Stimulated activated CD4-positive, alpha-beta T cell treated with anti-CD3 and anti-CD28 coated beads, Interleukin-15, amount 100 ng/mL, for 1 hour (primary cell): ENCODE measurements at places on chromosomes 2 and 18.

DNA sequence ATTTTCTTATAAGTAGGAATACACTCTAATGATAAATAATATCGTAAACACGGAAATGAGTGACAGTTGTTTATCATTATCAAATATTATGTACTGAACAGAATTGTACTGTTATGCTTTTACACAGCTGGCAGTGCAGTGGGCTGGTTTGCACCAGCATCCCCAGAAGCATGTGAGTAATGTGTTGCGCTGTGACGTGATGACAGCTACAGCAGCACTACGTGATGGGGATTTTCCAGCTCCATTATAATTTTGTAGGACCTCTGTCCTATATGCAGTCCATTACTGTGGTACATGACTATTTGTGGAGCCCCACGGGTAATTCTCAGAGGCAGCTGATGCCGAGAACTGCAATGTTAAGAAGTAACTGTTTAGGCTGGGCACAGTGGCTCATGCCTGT is 77.3 kb upstream of the ATG16L1 start:
- no peak for DNase-seq

DNA sequence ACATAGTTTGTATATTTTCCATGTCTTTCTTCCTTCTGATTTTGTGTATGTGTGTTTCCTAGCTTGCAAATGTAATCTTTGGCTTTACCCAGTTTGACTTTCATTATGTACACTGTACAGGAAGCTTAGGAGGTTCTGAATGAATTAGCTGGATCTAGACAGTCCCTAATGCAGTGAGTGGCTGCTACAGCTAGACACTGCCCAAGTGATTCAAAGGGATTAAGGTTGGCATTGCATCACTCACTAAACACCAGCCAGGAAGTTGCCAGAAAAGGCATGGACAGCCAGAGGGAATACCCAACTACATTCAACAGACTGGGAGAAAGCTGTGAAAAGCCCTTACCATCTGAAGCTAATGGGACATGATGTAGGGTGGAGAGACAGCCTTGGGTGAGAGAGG is 316.0 kb upstream of the MEX3C start:
- no peak for DNase-seq

GRCh38 chr2:113886479-113887008 is 3.3 kb upstream of the ACTR3 start:
- DNase-seq, result no peak

DNA sequence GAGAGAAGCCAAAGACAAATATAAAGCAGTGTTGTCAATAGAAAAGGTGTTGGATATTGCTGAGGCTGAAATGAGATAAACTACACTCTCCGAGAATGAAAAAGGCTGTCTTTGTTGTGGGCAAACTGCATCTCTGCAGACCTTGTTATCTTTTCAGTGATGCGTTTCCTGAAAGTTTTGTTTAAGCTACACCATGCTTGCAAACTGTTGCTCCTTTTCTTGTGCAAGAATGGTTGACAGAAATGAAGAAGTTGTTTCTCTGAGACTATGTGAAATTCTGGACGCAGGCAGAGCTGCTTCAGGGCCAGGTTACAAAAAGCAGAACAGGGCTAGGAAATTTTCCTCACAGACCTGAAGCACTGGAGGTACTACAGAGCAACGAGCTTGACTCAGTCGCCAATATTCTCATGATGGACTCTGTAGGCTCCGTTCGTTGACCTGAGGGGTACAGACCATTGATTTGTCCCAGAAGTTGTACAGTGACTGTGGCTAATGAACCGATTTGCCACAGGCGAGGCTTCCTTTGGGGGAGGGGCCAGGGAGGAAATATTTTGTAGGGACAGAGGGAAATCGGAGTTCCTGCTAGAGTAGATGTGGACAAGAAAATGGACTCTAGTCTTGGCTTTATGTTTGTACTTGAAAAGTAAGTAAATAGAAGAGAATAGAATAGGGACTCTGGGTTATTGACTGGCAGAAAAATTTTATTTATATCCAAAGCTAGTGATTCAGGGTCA is 3.5 kb upstream of the ATL2 start:
- DNase-seq, result no peak

DNA sequence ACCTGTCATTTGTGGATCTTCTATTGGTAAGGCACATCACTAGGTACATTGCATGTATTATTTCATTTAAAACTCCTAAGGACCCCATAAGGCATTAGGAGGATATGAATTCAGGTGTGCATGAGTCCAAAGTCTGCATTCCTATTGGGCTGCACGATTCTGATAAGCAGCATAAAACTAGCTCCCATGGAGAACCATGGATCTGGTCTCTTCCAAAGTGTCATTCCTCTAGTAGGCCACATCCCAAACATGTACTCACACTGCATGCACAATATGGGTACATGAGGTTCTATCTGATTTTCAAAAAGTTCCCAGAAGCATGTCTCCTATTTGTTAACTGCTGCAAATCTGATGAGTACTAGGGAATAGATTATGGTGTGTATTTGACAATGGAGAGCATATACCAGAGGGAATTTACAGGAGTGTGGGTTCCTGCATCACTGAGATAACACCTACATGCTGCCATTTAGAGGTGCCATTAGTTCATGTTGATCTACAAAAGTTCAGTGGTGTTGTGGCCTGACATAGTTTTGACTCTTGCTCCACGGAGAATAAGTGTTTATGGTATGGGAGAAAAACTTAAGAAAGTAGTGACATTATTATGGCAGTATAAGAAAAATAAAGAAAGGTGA is 11.3 kb downstream of the CYTIP start:
- DNase-seq, result no peak

GRCh38 chr18:44392933-44393332 is 287.8 kb upstream of the SETBP1 start:
- no peak for DNase-seq

GRCh38 chr18:27004056-27004829 is 138.7 kb upstream of the AQP4 start:
- no peak for DNase-seq

GRCh38 chr2:79512442-79513401 is at the start of gene CTNNA2:
Gene CTNNA2 (plus strand): TSS chr2:79513051.
- no peak for DNase-seq

DNA sequence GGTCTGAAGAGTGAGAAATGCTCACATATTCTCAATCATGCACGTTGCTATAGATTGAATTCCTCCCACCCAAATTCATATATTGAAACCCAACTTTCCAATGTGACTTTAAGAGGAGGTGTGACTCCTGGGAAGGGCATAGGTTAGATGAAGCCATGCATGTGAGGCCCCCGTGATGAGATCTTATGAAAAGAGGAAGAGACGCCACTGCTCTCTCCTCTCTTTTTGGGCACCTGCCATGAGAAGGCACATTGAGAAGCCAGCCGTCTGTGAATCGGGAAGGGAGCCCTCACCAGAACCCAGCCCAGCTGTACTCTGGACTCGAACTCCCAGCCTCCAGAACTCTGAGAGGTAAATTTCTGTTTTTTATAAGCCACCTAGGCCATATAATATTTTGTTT is 842.6 kb upstream of the SALL3 start:
- no peak for DNase-seq

GRCh38 chr18:24988253-24988840 is 363.6 kb downstream of the ZNF521 start:
- DNase-seq, result no peak

DNA sequence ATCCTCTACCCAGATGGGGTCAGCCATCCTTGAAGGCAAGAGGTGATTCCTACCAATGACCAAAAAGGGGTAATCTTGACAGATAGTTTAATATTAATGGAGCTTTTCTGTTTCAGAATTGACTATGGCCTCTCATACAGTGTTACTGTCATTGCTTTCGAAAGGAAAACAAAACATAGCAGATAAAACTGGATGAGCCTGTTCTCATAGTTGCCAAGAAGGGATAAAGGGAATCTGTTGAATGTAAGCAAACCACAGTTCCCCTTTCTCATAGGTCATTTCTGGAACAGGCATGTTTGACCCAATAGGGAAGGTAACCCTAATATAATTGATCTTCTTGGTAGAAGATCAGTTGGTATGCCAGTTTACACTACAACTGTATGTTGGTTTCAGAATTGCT is 1.6 kb downstream of the RAB27B start:
- DNase-seq, result no peak

- DNase-seq, result no peak
Measured at GRCh38 chr2:157302492-157303099, 23.0 kb downstream of the ERMN start.

- DNase-seq, result no peak
Measured at GRCh38 chr2:225582355-225583116, 183.0 kb downstream of the NYAP2 start.

GRCh38 chr18:8005870-8006569 is 438.9 kb downstream of the PTPRM start:
- DNase-seq, result no peak

DNA sequence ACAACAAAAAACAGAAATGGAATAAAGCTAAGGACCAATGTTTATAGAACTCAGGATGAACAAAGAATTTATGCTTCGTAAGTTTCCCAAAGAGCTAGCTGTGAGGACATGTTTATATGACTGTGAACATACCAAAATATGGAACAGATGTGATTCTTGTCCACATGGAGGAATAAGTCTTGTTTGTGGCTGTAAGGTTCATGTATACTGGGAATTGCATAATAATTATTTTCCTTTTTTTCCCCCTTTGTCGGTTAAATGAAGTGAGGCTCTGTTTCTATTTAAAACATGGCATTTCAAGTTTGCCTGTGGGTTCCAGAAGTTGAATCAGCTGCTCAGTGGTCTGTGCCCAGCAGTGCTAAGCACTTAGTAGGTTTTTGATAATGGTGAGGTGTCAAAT is 108.1 kb downstream of the FHOD3 start:
- DNase-seq, result no peak

DNA sequence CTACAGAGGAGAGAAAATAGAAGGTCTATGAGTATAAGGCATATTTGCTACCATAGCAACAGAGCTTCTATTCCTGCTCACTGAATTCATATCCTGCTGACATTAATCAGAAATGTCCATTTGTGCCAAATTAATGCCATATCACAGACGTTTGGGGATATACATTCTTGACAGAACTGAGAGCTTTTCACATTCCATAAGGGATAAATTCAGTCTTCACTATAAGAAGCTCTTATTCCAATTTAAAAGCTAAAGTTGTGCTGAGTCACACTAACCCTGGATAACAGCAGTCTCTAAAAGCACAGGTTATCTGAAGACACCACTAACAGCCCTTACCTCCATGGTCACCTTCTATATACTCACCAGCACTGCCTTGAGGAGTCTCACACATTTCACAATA is 178.1 kb downstream of the RAB3GAP1 start:
- no peak for DNase-seq

- DNase-seq, result no peak
Measured at GRCh38 chr2:207032490-207032889, 93.2 kb downstream of the CPO start.

- DNase-seq, result no peak
Measured at GRCh38 chr2:102101849-102102635, 40.5 kb upstream of the IL1R1 start.

DNA sequence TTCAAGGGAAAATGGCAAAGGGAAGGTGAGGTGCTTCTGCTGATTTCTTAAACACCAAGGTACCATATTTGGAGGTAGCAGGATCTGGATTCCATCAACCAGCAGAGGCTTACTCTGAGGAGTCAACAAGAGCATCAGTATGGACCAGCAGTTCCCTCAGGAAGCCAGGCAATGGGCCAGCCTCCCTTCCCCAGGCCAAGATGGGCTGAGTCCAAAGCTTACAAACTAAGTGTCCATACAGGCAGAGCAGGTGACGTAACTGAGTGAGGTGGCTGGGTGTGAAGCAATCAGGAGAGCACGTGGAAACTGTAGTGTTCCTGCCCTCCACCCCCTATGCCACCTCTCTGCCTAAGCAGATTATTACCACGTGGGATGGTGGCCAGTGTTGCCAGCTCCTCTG is 134.2 kb upstream of the HNRNPA3 start:
- no peak for DNase-seq

DNA sequence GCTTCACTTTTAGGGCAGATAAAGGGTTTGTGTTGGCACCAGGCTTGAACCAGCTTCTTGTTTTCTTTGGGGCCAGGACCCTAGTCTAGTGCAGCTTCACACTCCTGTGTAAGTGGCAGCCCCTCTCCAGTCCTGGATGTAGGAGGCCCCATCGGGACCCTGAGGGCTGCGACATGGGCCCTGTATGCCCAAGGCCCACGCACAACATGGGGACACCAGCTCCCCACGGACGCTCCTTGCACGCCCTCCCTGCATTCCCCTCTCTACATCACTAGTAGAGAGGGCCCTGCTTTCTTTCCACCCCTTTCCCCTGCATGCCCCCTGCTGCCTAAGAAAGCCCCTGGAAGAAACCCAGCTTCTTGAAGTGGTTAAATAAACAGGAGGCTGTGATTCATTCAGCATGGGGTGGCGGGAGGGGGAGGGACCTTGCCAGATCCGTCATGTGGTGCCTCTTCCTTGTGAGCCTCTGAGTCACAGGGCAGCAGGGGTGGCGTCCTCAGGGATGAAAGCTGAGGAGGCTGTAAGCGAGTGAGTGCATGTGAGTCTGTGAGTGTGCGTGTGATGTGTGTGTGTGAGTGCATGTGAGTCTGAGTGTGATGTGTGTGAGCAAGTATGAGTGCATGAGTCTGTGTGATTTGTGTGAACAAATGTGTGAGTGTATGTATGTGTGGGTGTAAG is 42.5 kb downstream of the COPS8 start:
- no peak for DNase-seq

DNA sequence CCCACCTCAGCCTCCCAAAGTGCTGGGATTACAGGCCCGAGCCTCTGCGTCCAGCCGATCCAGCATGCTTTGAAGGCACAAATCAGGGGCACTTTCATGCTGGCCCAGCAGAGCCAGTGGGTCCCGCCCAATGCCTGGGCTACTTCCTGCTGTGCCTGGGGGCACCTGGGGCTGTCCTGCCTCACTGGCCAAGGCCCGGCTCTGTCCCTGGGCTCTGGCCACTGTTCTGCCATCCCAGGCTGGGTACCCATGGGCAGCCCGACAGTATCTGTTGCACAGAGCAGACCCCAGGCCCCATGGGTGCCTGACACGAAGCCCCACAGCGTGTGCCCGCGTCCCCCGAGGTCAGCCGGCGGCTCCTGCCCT is 6.8 kb upstream of the GAL3ST2 start:
- no peak for DNase-seq

DNA sequence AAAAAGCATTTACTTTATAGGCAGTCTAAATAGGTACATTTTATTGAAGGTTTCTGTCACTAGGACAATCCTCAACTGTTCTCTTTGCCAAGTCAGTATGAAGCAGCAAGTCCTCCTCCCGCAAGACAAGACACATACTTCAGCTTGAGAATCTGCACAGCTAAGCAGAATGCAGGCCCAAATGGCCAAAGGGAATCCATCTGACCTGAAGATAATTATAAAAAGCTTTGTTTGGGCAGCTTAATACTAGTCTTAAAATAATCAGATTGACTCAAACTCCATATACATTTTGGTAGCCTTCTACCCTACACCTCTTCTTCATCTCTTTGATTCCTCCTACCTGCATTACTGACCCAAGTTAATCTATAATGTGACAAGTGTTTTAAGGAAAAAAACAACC is 1.8 kb downstream of the LANCL1 start:
- DNase-seq, result no peak

GRCh38 chr18:79496978-79497637 is 101.4 kb downstream of the NFATC1 start:
- no peak for DNase-seq

GRCh38 chr2:1867141-1867540 is 122.8 kb upstream of the PXDN start:
- DNase-seq, result no peak
